Occipital lobe (tissue), 3 donors: ENCODE measurements at places on chromosomes 3 and 15.
A peak's percentile ranks its signal among the peaks of the same experiment; 100 is the strongest.

DNA sequence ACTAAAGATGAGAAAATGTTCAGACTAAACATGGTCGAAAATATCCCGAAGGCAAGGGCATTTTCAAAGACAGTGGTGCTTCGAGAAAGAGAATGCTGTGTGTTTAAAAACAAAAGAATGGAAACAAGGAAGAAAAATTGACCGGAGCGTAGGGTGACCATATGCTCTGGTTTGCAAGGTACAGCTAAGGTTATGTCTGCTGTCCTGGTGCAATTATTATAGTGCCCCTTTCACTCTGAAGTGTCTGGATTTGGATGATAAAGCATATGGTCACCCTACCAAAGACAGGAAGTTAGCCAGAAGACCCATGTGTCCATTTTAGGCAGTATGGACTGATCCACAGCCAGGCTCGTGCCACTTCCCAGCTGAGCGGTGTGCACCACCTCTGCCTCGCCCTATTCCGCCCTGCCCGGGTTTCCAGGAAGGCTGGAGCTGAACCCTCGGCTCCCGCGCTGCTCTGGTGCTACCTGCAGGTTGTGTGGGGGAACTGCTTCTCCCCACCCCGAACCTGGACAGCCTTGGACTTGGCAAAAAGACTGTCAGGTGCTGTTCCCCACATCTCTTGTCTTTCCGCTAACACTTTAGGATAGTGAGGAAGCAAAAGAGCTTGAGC is 25.2 kb downstream of the GOLGA6D start:
- no peak for DNase-seq

- peak; percentile 25 for DNase-seq
Observed at GRCh38 chr3:69012100-69012799, 1.2 kb downstream of the EOGT start.

DNA sequence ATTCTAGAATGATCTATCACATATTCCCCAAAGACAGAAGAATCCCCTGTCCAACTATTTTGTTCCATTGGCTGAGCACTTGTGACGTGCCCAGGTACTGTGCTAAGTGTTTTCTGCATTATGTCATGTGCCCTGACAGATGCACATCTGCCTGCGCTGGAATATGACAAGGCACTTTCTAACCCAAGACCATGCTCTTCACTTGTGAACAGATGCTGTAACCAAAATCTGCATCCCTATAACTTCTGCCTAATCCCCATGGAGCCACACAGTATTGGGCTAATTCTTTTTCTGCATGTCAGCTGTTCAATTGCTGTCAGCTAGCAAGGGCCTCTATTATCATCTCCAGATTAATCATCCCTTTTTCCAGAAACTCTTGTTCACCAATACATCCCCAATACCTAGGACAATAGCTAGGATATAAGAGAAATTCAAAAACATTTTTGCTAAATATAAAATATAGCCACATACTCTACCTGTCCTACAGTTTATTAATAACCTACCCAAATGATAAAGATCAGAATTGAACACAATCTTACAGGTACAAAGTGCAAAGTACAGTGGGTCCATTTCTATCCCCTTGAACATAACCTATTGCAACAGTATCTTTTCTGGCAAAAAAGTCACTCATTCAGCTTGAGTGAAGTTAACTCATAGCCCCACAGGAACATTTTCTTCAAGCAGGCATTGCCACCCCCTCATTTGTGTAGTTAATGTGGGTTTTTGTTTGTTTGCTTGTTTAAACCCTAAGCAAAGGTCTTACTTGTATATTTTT is 109.4 kb upstream of the LRRN1 start:
- DNase-seq = no peak

DNA sequence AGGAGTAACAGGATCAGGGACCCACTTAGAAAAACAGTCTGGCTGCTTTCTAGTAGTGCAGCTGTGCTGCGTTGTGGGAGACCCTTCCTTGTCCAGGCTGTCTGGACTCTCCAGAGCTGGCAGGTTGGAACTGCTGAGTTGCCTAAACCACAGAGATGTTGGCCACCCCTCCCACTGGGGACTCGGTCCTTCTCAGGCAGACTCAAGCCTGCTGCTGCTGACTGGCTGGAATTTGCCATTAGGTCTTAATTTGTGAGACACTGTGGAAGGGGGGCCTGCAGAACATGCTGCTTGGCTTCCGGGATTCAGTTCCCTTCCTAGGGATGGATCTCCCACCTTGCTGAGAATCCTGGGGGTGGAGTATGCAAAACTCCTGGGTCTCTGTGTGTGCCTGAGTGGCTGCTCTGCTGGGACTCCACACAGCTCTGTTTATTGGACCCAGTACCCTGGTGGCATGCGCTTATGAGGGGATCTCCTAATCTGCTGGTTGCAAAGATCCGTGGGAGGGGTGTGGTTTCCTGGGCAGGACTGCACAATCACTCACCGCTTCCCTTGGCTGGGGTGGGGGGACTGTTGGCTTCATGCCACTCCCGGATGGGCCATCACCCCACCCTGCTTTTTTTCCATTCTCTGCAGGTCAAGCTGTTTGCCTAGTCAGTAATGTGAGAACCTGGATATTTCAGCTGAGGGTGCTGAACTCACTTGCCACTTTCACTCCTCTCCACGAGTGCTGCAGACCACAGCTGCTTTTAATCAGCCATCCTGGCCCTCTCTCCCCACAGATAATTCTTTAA is 150.5 kb downstream of the CFAP20DC start:
- no peak for DNase-seq

DNA sequence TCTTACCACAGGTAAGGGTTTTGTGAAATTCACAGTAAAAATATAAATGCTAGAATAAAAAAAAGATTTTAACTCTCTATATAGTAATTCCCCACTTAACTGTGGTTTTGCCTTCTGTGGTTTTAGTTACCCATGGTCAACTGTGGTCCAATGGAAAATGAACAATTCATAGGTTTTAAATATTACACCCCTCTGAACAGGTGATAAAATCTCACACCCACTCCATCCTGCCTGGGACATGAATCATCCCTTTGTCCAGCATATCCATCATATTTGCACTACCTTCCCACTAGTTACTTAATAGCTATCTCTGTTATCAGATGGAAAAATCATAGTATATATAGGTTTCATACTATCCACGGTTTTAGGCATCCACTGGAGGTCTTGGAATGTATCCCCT is 49.2 kb downstream of the HDGFL3 start:
- no peak for DNase-seq

DNA sequence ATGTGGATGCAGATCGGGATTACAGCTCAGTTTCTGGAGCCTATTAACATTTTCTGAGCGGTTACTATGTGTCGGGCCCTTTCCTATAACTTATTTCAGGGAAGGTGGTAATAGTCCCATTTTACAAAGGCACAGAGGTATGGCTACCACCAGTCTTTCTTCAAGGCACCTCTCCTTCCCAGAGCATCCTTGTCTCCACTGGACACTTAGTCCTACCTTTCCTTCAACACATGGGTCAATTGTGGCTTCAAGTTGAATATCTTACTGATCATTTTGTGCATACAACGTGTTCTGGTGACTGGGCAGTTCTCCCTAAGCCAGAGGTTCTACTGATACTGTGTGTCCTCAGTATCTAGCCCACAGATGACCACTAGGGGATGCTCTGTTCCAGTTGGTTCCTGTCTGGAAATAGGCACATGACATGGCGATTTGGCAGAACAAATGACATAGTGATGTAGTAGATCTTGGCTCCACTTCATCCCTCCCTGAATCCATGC is 60.7 kb upstream of the CMTM8 start:
- no peak for DNase-seq

DNA sequence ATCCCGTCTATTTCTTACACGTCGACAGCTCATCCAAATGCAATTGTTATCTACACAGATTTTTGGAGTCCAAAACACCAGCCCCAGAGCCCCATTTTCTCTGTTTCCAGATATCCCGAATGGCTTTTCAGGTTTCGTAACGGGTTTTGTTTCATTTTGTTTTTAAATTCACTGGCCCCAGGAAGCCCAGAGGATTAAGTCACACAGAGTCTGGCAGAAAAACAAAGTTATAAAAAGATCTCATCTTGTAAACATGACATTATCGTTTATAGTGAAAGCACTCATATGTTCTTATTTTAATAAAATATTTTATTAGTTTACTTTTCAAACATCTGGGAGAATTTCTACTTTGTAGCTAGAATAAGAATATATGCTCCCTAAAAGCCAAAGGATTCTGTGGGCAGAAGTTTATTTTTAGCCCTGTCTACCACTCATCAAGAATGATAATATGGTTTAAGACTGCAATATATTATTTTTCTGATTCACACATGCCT is 149.3 kb upstream of the SLC2A2 start:
- DNase-seq = no peak

DNA sequence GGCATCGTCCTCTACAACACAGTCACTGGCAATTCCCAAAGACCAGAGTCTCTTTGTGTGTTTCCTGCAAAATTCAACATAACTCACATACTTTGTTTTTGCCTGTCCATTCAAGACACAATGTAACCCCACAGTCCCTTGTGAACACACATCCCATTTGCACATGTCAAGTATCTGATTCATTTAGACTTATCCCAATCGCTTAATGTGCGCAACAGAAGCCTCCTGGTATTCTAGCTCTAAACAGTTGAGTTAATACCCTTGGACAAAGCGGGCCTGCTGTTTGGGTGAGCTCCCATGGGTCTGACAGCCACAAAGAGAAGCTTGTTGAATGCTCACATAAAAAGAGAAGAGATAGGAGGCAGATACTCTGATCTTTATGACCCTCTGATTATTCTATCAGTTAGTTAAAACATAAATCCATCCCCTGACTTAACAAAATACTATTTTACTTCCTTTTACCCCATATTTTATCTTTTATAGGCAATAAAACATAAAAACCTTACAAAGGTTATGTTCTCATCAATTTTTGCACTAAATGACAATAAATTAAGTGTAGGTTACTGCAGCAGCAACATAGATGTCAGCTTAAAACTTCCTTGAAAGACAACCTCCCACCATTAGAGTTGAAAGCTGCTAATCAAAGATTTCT is 79.4 kb downstream of the ANXA2 start:
- DNase-seq = no peak

- no peak for DNase-seq
Observed at GRCh38 chr15:77069521-77070121, 1.3 kb downstream of the TSPAN3 start.

DNA sequence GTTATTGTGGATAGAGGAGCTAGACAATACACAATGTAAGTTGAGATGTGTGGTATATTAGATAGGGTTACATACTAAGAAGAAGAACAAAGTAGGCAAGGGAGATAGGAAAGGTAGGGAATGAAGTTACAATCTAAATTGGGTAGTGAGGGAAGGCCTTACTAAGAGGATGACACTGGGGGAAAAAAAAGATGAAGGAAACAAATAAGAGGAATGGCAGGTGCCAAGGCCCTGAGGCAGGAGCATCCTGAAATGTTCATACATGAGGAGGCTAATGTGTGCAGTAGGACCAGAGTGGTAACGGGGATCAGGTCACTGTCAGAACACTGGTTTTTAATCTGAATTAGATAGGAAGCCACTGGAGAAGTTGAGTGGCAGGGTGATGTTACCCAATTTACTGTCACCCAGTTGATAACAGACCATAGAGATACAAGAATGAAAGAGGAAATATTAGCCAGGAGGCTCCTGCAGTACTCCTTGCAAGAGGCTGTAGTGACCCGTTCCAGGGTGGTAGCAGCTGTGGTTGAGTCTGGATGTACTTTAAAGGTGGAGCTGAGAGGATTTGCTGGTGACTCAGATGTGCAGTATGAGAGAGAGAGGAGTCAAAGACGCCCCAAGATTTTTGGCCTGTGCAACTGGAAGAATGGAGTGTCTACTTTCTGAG is 14.4 kb downstream of the RTP1 start:
- no peak for DNase-seq

- no peak for DNase-seq
Observed at GRCh38 chr3:177973241-177973840, 562.9 kb upstream of the KCNMB2 start.

GRCh38 chr3:164488893-164489292 is 589.4 kb downstream of the SI start:
- no peak for DNase-seq
